ENCODE measurements at places on chromosomes 5 and 9.

DNA sequence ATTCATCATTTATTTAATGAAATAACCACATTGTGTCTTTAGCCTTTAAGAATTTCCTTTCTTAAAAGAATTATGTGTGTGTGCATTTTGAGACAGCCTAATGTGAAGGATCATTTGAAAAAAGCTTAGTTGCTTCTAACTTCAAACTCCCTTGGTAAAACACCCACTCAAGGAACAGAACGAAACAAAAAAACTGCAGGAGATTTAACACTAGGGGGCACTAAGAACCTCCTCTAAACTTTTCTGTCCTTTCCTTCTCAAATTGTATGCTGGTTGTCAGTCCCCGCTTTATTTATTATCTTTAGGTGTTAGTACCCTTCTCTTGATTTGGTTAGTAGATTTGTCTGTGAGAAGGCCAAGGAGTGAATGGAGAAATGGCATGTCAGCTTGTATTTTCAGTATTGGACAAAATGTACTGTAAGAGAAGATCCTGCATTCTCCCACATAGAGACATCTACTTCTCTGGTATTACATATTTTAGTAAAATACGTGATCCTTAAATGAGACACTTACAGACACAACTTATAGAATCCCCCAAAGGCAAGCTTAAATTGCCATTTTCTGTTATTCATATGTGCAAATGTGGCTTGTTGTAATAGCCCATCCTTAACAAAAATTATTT, 229.7 kb downstream of the MRPS30 start:
- DNase-seq: peak; percentile 86

DNA sequence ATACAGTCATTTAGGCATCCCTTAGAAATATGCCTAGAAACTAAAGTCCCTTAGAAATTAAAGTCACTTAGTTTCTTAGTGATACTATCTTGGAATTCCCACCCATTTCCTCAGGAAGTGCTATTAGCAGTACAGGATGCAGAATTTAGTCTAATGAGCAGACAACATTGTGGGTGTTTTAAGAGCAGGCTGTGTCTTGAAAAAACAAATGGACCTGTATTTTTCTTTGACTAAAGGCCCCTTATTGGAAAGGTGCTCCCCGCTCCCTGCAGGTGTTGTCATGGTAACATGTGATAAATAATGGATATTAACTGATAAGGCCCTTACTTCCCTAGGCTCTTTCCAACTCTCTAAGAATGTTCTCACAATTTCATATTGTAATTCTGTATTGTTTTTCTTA, 38.8 kb upstream of the STARD4 start:
- no peak for DNase-seq

- no peak for DNase-seq
Measured at GRCh38 chr5:402615-403359, 40.2 kb upstream of the EXOC3 start.

- no peak for DNase-seq
Measured at GRCh38 chr5:136194576-136194975, 1.6 kb upstream of the SMIM32 start.

- DNase-seq: peak; percentile 92
Measured at GRCh38 chr9:5708414-5708813, 79.5 kb downstream of the RIC1 start.

- DNase-seq: no peak
Measured at GRCh38 chr5:73623901-73624404, 2.0 kb upstream of the ARHGEF28 start.

DNA sequence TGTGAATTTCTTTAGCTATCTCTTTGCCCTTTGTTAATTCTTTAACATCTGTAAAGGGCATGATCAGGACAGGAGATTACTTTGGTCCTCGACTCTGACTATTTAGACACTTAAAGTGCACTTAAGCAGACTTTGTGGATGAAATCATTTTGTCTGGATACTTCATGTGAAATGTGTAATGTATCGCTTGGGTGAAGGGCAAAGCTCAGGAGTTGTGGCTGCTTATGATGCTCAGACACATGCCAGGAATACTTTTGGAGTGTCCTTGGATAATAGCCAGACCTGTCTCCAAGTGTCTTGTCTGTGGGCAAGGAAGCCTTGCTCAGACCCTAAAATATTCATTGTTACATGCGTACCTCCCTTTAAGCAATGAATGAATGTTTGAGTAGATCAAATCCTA, 87.8 kb downstream of the RAI14 start:
- no peak for DNase-seq

DNA sequence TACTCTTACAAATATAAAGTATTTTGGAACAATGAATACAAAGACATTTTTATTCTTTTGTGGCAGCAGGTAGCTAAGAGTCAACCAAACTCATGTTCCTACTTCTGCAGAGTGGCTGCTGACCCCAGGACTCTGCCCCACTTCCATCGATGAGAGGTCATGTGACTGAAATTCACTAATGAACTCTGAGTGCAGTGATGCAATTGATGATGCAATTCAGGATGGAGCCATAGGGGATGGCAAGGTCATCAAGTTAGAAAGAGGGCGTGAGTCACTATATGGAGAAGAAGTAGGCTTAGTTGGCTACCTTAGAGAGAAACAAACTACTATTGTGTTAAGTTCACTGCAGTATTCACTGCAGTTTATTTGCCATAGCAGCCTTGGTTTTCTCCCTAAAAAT, 340.4 kb downstream of the CTNND2 start:
- DNase-seq: peak; percentile 30

DNA sequence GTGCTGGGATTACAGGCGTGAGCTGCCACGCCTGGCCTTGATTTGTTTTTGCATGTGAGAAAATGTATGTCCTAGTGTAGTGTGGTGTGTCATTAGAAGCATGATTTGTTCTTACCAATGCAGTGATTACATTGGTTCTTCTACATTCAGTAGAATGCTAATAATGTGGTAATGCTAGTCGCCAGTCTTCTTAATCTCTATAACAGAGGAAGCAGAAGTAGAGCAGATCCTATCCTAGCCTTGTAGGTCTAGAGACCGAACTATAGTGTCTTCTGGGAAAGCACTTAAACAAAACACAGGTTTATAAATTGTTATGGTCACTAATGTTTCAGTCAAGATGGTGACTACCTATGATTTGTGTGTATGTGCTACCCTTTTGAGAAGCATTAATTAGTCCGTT, 197.5 kb upstream of the DMRT1 start:
- DNase-seq: no peak

DNA sequence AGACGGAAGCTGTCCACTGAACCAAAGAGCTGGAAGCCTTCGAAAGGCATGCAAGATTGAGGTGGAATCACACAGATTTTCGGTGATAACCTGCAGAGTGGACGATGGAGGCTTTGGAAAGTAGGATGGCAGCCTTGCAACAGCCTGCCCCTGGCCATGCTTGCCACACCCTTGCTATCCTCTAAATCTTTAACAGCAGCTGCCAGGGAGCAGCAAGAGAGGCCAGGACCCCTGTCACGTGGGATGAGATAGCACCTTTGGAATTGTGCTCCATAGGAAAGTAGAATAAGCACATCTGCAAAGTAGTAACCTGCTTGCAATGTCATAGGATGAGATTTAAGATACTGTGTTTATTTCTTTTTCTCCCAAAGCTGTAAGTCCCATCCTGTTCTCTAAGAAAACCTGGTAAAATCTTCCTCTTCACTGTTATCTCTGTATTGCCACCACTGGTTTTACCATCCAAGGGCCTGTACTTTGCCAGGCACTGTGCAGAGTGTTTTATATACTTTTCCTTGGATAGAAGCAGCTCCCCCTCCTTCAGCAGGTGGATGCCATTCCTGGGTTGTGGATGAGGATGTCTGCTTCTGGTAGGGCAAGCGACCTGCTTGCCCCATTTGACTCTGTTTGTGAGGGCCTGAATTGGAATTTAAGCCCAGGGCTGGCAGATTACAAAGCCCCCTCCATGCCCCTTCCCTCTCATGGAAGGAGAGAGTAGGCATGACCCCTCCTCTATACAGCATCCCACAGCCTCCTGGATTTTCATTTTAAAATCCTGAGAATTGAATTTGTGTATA, 10.1 kb downstream of the TRIO start:
- no peak for DNase-seq

- DNase-seq: peak; percentile 45
Measured at GRCh38 chr9:35789541-35789940, 1.9 kb upstream of the NPR2 start.

GRCh38 chr5:11642438-11642837, 261.8 kb downstream of the CTNND2 start:
- DNase-seq: no peak

DNA sequence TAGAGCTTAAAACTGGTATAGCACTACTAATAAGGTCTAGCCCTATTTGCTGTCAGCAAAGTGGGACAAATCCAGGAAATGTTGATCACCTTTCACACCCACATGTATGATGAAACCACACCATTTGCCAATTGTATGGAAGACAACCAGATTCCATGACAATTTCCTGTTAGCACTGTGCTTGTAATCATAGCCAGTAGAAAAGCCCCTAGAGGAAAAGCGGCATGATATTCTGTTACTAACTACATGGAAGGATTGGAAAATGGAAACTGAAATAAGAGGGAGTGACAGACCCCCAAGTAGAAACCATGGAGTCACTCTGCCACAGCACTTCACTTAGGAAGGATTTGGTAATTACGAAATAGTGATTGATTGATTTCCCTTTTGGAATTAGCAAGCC, 923 bp downstream of the SPATA6L start:
- no peak for DNase-seq

DNA sequence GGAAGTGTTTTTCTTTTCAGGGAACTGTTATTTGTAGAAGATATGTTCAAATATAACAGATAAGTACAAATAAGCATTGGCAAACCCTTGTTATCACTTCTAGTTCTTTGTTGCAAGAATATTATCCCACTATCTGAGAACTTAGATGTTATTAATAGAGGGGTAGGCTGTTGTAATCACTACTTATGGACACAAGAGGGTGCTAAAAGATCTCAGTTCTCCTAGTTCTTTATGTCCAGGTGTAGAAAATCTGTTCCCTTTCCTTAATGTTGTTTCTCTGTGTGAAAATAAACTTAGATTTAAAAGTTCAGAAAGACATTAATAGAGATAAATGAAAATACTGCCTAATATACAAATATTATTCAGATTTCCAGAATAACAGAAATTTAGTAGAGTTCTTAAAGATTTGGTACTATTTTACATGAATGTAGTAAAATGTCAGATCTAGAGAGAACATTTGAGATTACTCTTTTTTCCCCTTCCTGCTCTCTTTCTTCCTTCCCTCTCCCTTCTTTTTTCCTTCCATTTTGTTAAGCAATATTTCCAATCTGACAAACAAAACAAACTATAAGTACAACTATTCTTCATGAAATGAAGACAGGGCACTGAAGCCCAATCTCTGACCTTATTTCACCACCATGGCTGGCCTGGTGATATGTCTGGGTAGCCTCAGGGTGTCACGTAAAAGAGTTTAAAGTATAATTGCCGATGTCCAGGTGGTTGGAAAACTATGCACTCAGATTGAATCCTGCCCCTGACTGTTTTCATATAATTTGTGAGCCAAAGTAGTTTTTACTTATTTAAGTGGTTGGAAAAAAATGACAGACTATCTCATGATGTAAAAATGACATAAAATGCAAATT, 43.6 kb upstream of the C5orf46 start:
- peak; percentile 65 for DNase-seq

DNA sequence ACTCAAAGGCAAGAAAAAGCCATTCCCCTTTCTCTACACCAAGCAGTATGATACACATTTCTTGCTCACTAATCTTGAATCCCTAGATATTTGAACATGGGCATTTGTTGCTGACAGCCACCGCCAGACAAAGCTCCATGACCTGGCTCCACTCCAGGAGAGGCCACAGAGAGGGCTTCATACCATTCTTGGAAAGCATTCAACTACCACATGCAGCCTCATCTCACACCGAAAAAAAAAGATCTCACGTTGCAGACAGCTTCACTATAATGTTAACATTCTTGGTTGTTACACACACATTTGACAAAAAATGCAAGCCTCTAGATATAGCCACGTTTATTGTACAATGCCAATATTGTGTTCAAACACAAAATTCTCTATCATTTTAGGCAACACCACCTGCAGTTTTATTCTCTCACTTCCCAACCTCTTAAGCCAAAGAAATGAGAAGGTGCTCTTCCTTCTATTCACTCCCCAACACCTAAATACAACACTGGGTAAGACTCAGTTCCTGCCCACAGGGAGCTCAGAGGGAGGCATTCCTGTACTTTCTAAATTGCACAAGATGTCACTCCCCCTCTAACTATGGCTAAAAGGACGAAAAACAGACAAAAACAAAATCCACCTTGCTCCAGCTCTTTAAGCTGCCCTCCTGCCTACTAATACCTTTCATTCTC, 222.4 kb downstream of the TSSK1B start:
- DNase-seq: peak; percentile 0

GRCh38 chr9:1273859-1274258, 223.7 kb downstream of the DMRT2 start:
- no peak for DNase-seq

GRCh38 chr5:140147460-140147859, 21.7 kb downstream of the IGIP start:
- no peak for DNase-seq

DNA sequence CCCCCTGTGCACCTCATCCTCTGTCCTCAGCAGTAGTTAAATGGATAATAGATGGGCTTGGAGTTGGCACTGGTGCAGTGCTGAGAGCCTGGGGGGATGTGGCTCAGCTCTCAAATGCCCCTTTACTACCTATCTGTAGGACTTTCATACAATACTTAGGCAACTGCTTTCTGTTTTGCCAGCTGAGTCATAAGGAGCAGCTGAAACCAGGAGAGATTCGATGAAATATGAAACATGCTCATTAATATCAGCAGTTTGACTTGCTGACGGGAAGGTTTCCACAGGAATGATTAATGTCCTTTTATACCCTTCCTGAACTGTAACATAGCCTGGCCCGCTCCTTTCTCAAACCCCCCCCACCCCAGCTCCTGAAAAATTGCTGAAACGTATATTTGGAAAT, 142.6 kb downstream of the SAXO1 start:
- no peak for DNase-seq

DNA sequence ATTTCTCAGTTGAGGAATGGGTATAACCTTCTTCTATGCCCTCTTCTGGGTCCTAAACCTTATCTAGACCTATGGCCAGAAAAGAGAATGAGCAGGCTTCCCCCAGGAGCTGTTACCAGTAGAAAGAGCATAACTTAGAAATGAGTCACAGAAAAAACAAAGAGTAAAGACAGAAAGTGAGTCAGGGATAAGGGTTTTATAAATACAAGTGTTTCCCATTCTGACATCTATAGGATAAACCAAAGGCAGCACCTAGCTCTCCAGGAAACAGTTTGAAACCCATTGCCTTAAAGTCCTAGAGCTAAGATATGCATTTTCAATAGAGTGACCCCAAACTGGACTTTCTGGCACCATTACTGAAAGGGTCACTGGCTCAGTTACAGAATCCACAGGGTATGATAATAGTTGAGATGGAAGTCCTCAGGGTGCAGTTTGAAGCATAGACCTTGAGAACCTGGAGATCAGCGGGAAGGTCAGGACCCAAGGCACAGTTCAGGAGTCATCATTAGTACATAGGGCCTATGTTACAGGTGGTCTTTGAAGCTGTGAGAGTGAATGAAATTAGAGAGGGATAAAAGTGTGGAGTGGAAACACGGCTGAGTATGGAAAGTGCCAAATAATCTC, 42.7 kb upstream of the LIFR start:
- no peak for DNase-seq

DNA sequence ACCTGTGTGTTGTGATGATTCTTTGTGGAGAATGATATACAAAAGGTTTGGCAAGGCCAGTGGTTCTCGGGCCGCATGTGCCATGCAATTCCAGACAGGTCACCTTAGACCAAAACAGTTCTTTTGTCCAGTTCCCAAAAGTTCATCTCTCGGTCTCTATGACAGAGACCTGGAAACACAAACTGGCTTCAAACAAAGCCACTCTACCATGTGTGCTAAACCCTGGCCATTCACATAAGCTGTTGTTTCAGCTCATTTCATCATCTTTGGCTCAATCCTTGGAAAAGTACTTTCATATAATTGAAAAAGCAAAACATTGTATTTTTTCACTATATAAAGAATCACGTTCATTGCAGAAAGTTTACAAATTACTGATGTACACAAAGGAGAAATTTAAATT, 210.5 kb upstream of the SEMA6A start:
- DNase-seq: peak; percentile 0

Data from OCI-M1 (cell line).